ENCODE measurements at places on chromosomes 3 and 15.
A peak's percentile ranks its signal among the peaks of the same experiment; 100 is the strongest.

DNA sequence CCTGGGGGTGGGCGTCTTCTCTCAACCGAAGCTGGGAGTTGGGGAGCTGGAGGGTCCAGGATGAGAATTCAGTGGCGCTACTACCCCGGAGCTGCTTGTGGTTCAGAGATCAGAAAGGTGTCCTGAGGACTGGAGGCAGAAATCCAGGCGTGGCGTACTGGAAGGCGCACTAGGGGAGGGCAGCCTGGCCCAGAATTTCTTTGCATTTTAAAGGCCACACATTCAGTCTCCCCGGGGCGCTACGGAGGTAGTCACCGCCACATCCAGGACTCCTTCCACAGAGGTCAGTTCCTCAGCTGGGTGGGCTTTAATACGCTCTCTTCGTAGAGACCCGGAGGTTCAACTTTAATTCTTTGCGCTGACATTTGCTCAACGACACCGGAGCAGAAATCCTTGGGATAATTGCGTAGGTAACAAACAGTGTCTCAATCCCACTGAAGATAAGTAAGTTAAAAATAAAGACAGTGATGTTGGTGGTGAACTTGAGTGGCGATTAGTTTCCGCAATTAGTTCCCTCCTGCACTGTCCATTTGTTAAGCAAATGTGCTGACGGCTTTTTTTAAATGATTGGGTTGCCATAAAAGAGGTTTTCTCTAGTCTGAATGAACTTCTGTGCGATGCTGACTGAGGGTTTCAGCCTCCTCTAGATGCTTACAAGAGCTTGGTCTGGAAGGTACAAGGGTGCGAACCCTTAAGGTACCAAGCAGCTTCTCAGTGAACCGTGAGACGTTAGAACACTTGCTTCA is 535 bp downstream of the MCTP2 start:
- no peak for DNase-seq

DNA sequence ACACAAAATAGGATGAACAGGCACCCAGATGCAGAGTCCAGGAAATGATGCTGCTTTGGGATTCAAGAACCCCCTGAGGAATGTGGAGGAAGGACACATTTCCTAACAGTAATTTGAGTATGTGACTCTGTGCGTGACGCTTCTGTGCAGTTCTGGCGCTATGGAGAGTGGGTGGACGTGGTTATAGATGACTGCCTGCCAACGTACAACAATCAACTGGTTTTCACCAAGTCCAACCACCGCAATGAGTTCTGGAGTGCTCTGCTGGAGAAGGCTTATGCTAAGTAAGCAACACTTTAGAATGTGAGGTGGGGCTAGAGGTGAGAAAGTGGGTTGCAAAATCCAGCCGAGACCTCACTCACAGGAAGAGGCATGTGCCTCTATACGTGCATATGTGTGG is 28.3 kb downstream of the CAPN3 start:
- DNase-seq, result no peak

- DNase-seq, result no peak
Measured at GRCh38 chr3:69240651-69241568, 118.5 kb upstream of the LMOD3 start.

DNA sequence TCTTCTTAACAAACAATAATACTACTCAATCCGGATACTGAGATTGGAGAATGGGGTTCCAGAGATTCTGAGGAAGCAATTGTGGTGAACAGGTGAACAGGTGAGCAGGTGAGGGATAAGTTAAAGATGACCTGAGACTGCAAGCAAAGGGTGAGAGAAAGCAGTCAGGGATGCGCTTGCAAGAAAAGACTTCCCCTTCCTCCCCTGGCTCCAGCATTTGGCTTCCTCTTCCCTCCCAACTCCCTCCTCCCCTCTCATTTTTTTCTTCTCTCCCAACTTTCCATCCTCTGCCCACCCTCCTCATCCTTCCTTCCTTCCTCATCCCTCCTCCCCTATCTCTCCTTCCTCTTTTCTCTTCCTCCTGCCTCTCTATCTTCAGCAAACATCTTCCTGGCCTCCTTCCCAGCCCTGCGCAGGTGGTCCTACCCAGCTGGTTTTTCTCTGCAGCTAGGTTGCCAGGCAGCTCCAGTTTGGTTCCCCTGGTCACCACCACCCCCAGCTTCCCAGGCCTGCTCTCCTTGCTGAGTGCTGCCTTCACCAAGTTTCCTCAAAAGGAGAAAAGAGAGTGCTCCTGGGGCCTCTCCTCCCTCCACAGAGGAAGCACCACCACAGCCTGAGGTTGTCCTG is 10.4 kb upstream of the VIPR1 start:
- no peak for DNase-seq

- no peak for DNase-seq
Measured at GRCh38 chr3:119401069-119401468, 62.3 kb downstream of the TMEM39A start.

- DNase-seq, result no peak
Measured at GRCh38 chr15:70430069-70430468, 332.4 kb upstream of the TLE3 start.

DNA sequence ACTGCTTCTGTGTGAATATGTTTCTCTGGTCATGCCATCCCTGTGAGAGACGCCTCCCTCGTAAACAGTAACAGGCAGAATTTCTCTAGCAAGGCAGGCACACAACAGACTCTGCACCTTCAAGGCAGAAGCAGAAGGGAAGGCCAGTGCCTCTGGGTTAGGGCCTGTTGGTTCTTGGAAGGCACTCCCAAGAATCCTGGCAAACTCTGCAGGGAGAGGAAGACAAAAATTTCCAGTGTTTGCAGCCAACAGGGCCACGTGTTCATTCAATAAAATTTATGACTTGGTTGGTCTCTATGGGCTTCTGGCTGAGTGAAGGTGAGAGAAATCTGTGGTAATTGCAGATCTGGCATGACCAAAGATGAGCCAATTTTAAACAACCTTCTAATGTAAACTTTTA is 39.3 kb downstream of the NFKBIZ start:
- no peak for DNase-seq

- DNase-seq, result peak; percentile 21
Measured at GRCh38 chr15:57133127-57133968, 214.9 kb downstream of the TCF12 start.

DNA sequence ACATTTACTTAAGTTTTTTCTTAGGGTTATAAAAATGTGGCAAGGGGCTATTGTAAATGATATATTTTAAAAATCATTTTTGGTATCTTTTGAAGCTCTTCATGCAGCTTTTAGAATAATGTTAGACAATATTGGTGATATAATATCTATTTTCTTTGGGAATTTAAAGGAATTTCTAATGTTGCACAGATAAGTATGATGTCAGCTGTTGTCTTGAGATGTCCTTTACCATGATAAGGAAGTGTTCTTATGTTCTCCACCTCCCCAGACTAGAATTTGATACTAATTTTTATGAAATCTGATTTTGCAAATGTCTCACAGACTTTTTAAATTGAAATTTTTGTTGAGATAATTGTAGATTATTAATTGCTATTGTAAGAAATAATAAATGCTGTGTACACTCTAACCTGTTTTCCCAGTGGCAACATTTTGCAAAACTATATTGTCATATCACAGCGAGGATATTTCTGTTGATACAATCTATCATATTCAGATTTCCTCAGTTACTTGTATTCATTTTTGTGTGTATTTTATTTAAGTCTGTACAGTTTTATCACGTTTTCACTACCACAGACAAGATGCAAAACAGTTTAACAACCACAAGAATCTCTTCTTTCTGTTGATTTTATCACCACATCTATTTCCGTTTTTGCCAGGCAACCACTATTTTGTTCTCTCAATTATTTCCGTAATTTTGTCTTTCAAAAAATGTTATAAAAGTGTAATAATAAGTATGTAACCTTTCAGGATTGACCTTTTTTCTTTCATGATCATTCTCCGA is 55.4 kb downstream of the SPRED1 start:
- DNase-seq, result no peak

DNA sequence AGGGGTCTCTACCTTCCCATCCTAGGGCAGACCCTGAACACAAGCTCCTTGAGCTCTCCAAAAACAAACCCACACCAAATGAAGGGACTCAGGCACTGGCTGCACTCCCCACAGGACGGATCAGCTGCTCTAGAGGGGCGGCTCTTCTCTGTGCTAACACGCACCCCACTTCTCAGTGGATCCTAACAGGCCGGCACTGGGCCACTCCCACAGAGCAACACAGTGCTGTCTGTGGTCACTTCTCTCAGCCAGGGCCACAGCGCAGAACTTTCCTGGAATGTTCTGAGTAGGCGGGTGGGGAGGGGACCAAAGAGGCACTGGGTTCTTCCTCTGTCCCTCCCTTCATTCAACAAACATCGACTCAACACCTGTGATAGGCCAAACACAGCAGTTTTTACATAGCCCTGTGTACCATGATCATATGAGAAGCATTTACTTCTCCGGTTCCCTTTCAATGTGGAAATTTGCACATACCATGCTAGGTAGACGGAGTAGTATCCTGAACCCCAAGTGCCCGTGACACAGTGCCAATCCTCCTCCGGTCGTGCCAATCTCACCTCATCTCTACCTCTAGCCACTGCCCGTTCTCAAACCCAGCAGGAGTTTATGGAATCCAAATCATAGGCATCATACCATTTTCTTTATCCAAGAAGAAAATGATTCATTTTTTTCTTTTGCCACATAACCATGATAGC is 98.1 kb downstream of the LRIG1 start:
- peak; percentile 22 for DNase-seq

GRCh38 chr3:23704298-23704697 is 101.5 kb upstream of the UBE2E1 start:
- no peak for DNase-seq

DNA sequence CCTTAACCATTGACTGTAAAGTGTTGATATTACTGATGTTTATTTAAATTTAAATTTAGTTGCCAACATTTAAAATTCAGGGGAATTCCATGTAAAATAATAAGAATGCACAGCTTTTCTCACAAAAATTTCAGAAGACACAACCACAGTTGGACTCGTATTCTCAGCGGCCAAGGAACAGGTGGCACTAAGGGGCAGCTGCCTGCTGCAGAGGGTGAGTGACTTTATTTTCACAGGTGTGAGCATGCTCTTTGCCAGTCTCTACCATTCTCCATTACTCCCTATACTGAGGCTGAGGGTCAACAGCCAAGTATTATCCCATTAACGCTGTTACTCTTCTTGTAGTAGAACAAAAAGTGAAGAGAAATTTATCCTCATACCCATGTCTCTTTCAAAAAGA is 92.1 kb upstream of the GADL1 start:
- DNase-seq, result no peak

DNA sequence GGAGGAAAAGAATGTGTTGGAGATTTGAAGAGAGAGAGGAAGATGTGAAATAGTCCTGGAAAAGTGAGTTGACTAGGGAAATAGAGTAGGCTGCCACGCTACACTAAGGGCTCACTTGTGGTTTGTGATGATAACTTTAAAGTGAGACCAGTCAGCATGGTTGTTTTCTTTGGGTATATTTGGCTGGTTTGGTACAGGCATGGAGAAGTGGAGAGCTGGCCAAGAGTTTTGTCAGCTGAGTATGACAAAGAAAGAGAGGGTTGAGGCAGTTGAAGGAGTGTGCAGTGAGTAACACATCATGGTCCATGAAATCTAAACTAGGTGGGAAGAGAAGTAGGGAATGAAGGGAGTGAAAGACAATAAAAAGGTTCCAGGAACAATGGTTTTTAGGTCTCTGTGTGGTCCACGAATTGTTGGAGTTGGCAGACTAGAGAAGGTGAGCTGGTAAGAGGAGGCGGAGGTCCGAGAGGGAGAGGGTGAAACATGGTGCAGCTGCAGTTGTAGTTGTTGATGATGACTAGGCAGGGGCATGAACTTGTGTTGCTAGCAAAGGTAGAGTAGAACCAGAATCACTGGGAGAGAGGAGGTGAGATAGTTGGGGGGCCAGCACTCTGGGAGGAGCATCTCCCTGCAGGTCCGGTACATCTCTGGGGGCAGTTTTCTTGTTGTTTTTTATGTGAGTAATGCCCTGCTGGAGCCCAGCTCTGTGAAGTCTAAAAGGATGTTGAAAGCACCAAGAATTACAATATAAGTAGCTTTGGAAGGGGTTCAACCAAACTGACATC is 21.0 kb downstream of the ZNF80 start:
- DNase-seq, result no peak

- DNase-seq, result no peak
Measured at GRCh38 chr3:188780193-188781147, 391.3 kb upstream of the TPRG1 start.

GRCh38 chr3:113167825-113168801 is 43.2 kb upstream of the BOC start:
- DNase-seq, result no peak

DNA sequence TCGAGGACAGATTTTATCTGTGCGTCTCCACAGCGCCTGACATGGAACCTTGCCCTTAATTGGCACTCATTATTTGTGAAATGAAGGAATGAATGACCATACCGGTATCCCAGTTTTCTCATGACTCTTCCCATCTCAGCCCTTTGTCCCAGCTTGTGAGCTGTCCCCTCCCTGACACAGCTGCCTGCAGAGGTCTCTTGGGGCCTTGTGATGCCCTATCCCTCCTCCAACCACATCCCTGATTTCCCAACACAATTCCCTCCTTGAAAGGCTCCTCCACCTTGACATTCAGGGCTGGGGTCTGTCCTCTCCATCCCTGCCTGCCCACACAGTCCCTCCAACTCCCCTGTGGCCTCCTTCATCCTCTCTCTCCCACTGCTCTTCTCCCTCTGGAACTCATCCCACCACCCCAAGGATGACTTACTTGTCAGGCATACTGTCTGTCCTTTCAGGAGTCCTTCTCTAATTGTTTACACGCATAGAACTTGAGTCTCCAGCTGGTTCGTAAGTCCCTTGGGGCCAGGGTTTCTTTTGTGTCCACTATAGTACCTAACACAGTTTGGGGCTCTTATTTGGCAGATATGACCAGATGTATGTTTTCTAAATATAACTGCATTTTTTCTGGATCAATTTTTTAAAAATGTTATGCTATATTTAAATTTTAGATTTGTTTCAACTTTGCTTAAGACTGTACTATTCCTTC is 35.6 kb upstream of the FILIP1L start:
- DNase-seq, result no peak

- no peak for DNase-seq
Measured at GRCh38 chr3:58210761-58211460, at the start of gene DNASE1L3. Gene DNASE1L3 (minus strand): TSS chr3:58210972. CDS start chr3:58210906, 66 bp downstream.

- no peak for DNase-seq
Measured at GRCh38 chr3:70120357-70120966, 120.9 kb downstream of the SAMMSON start.

DNA sequence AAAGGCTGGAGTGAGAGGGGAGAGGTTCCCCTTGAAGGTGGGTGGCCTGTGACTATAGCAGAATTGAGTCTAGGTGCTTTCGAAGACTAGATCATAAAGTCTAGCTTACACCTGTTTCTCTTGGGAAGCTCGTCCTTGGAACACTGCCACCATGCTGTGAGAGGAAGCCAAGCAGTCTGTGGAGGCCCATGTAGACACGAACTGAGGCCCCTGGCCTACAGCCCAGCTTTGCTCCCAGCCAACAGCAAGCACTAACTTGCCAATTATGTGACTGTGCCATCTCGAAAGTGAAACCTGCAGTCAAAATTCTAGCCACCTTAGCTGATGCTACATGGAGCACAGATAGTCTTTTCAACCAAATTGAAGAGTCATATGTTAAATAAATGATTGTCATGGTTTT is 190.5 kb upstream of the NECTIN3 start:
- peak; percentile 19 for DNase-seq

DNA sequence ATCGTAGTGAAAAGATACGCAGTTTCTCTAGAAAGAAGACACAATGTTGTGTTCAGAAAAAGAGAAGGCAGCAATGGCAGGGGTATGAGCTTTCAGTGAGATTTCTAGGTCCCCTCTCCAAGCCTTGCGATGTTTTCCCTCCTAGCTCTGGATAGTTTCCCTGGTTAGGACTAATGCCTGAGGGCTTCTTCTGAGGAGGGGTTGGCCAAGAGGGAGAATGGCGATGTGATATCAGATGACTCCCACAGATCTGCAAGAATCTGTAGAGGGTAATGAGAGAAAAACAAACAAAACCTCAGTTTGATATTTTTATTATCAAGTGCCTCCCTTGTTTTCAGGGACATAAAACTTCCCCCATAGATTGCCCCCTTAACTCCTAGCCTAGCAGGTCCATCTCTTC is 4.1 kb upstream of the CLDN1 start:
- no peak for DNase-seq
